Panc1 (cell line): ENCODE measurements at places on chromosomes 5 and 9.

GRCh38 chr5:30331534-30331933 lies 862.0 kb upstream of the CDH6 start:
- DNase-seq: no peak

GRCh38 chr5:134584662-134585061 lies 48.0 kb downstream of the SAR1B start:
- DNase-seq: no peak

GRCh38 chr9:135888766-135889394 lies 18.5 kb downstream of the CAMSAP1 start:
- no peak for DNase-seq

DNA sequence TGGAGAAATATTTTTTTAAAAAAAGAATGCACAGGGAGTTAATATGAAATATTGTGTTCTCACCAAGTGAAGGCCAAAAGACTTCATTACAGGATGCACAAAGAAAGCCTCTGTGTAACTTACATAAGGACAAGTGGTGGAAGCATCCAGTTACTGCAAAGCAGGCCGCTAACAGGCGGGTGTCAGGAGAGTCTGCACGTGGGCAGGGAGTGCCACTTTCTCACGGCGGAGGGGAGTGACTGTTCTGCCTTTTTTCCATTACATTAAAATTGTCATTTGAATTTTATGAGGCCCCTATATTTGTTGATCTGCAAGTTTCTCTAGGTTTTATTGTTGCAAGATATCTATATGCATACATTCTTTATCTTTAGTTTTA lies 28.1 kb upstream of the SPATA31E1 start:
- no peak for DNase-seq

GRCh38 chr9:134896834-134897583 lies 16.4 kb downstream of the FCN2 start:
- no peak for DNase-seq

DNA sequence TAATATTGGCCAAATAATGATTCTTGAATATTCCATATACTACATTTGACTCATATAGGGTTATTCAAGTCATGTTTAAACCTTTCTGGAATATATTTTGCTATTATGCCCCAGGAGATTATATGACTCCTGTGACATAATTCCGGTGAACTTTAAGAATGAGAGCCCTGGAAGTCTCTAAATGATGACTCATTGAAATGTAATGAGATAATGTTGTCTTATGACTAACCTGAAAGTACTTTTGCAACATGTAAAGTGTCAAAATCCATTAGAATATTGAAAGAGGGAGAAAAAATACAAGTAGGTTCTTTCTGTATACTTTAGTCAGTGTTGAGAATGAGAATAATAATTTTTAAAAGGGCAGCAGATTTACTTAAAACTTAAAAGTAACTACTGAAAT lies 830.4 kb downstream of the MAT2B start:
- DNase-seq: no peak
